ENCODE measurements at places on chromosomes 4 and X.

DNA sequence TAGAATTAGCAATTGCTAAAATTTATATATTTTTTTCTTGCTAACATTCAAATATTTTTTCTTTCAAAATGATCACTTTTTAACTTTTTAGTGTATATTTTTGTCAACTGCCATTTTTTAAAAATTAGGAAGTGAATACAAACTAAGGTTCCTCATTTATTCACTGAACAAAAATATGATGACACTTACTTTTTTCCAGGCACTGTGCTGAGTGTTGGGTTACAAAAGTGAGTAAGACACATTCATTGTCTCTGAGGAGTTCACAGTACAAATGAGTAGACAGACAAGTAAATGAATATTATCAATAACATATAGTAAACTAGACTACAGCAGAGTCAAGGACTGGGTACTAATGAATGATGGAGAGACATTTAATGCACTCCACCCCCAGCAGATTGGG is 543.5 kb downstream of the PDHA2 start:
- no peak for DNase-seq

- DNase-seq: no peak
Measured at GRCh38 chr4:140027101-140027500, 126.9 kb downstream of the MAML3 start.

GRCh38 chrX:82677286-82677685 is 830.8 kb upstream of the POU3F4 start:
- no peak for DNase-seq

- DNase-seq: no peak
Measured at GRCh38 chrX:150118476-150118875, 180.2 kb upstream of the EOLA2 start.
